ENCODE measurements at places on chromosomes 3 and 15.
A peak's percentile ranks its signal among the peaks of the same experiment; 100 is the strongest.

- peak; percentile 4 for DNase-seq
Observed at GRCh38 chr3:128011140-128011539, 41.1 kb upstream of the SEC61A1 start.

DNA sequence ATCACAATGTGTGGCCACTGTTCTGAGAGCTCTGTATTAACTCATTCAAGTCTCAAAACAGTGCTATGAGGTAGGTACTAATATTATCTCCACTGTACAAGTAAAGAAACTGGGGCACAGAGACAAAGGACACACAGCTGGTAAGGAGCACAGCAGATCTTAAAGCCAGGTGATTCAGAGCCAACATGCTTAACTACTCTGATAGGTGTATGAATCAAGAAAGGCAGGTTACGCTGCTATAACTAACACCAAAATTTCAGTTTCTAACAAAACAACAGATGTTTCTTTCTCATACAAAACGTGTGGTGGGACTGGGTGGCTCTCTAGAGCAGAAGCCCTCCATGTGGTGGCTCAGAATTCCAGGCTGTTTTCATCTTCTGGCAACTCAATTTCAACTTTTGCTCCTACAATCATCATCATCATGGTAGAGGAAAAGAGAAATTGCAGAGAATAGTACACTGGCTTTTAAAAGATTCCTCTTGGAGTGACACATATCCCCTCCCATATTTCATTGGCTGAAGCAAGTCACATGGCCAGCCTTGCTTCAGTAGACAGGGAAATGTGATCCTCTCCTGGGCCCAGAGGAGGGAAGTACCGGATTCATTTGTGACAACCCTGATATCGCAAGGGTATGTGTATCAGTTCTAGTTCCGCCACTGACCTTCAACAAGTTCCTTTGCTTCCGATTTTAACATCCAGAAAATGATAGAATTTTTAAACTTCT is 126.2 kb upstream of the PTX3 start:
- DNase-seq, result no peak

DNA sequence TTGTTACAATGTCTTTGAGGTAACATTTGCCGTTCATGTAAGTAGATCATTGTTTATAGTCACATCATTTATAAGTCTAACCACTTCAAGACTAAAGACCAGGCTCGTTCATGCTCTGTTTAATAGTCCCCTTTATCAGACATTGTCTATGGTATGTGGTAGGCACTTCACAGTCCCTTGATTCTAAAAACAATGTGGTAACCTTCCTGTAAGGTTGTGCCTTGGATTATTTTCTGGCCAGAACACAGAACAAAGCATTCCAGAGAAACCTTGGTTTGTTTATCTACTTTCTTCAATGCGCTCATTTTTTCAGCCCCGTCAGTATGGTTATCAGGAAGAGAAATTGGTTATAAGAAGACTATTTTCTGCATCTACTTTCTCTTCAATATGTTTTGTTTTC is 16.3 kb upstream of the ST3GAL6 start:
- DNase-seq, result no peak

DNA sequence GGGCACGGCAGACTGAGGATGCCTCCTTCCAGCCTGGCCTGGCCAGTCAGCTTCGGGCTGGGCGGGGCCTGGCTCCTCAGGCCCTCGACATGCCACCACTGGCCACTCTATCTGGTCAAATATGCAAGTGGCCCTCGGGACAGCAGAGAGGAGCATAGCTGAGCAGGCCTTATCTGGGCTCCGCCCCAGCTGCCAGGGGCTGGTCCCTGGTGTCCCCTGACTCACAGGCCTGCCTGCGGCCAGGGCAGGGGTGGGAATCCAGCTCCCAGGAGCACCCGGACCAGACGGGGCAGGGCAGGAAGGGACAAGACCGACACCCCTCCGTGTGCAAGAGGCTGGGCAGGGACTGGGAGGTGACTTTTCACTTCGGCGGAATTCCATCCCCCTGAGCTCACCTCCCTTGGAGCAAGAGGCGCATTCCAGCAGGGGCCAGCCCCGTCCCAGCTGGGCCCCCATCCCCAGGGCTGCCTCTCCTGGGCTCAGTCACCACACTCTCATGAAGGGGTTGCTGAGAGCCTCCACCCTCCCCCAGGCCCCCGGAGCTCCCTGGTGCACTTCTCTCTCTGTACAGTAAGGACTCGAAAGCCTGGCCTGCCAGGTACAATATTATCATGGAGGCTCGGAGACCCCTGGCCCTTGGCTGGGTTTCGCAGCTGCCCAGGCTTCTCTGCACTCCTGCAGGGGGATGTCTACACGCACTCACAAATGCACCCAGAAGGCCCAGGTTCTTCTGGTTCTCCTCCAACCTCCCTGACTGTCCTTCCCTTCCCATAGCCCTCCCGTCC is 29.5 kb downstream of the WNT7A start:
- no peak for DNase-seq

- DNase-seq, result no peak
Observed at GRCh38 chr3:54905920-54906319, 21.9 kb downstream of the LRTM1 start.

DNA sequence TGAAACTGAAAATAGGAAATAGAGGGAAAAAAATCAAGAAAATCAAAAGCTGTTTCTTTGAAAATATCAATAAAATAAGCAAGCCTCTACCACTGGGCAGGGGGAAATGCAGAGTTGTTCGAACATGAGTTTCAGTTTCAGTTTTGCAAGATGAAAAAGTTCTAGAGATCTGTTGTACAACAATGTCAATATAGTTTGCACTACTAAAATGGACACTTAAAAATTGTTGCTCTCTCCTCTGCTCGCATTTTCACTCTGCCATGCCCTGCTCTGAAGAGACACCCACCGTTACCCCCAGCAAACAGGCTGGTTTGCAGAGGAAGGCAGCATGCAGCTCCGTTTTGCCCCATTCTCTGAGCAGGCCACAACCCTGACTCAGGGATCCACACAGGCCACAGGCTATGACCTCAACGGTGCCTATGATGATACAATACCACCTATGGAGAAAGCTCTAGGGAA is 64.5 kb downstream of the ZNF148 start:
- DNase-seq, result peak; percentile 29

DNA sequence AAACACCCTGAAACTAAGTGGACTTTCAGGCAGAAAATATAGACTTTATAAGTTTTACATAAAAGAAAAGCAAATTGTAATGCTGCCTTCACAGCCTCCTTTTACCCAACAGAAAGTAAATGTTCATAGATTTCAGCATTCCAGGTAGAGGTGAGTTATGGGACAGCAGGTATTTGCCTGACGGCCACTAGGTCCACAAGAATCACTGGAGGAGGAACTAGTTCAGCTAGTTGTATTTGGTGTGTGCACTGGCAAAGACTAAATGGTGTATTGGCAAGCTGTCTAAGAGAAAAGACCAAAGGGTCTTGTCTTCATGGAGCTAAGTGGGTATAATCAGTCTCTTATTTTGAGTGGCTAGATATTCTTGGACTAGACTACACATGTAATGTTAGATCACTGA is 34.2 kb downstream of the ZNF654 start:
- DNase-seq, result no peak

- no peak for DNase-seq
Observed at GRCh38 chr15:40928821-40929659, at the start of gene DLL4. Gene DLL4, plus strand, starts transcription at chr15:40929340. Its CDS starts 329 bp downstream, at chr15:40929669.

DNA sequence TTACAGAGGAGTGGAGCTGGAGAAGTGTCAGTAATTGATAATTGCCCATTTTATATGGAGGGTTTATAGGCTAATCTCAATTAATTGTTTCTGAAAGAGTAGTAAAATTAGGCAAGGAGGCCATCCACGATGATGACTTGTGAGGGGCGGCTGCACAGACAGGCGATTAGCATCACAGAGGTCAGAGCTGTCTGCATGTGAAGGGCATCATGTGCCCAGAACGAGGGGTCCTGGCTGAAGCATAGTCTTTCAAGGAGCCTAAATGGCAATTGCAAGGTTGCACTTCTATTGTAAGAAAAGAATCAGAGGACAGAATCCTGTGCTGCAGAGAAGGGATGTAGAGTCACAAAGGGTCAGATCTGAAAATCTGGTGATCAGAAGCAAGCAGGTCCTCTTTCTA is 196.6 kb downstream of the EBLN2 start:
- no peak for DNase-seq

DNA sequence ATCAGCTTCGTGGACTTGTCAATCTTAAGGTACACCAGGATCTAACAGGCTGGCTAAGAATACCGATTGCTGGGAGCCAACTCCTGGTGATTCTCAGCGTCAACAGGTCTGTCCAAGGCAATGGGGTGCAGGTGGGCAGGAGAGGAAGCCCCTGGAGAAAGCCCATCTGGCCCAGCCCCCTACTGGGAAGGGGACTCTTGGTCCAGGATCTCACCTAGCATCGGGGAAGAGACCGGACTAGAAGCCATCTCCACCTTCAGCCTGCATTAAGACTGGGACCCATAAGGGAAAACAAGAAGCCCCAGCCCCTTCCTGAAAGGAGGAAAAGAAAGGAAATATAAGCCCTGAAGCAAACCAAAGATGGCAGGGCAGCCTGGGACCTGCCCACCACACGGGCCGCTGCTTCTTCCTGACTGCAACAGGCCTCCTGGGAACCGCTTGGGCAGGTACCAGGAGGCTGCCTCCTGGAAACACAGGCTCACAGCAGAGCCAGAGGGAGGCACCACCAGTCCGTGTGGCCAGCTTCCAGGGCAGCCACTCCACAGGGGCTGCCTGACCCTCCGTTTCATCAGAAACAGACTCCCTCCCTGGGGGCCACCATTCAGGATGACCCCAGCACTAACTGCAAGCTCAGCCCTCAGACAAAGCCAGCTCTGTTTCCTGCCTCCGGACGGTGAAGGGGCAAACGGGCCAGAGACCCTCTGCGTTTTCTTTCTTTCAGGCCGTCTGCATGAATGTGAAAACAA is 100.2 kb downstream of the LRIG1 start:
- no peak for DNase-seq

- peak; percentile 27 for DNase-seq
Observed at GRCh38 chr3:125585595-125586223, 9.6 kb downstream of the OSBPL11 start.

DNA sequence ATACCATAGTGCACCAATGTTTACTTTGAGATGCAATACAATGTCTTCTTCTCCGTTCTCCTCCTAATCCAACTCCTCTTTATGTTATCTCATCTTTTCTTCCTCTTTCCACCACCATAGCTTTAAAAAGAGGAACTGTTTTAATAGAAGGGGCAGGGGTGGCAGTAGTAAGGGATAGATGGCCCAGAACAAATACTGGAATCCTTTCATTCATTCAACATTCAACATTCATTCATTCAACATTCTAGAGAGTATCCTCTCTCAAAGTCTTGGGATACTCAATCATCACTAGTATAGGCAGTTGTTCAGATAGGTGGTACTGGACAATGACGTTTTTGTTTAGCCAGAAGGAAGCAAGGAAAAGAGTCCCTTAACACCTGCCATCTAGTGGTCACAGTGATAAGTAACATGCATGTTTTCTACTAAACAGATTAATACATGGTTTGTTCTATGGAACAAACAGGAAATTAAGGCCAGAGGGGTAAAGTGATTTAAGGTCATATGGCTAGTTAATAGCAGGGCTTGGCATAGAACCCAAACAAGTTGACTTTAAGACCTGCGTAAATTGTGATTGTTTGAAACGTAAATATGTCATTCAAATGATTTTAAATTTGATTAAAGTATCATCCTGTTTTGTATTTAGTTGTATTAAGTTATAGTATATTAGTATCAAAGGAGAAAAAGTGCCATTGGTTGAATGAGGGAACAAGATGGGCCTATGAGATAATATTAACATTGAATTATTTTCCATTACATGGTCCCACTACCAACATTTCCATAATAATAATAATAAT is 26.9 kb upstream of the EHHADH start:
- no peak for DNase-seq

DNA sequence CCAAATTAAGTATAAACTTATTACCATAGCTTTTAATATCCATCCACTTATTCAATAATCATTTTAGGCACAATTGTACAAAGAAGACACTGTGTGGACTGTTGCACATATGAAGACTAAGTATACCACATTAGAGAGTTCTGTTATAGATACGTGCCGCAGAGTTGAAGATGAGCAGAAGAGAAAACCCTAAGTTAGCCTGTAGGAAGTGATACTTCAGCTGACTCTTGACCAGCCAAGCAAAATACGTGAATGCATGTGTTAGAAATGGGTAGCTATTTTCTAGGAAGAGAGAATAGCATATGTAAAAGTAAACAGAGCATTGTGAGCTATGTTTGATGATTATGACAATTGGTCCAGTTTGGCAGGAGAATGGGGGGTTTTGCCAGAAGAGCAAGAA is 272.0 kb upstream of the ATP11B start:
- DNase-seq, result no peak

DNA sequence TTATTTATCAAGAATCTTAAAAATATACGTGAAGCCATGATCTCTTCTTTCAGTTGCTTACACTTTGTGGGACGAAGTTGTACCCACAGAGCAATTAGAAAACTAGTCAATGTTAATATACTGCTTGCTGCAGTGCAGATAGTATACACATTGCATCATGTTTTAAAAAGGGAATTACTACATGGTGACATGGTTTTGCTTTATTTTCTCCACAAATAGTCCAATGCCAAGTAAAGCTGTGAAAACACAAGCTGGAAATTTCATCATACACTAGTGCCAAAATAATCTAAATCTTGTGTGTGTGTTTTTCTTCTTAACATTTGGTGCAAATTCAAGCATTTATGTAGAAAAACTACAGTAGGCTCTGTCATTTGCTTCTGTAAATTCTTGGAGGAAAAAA is 233.0 kb downstream of the EPHA3 start:
- DNase-seq, result no peak

DNA sequence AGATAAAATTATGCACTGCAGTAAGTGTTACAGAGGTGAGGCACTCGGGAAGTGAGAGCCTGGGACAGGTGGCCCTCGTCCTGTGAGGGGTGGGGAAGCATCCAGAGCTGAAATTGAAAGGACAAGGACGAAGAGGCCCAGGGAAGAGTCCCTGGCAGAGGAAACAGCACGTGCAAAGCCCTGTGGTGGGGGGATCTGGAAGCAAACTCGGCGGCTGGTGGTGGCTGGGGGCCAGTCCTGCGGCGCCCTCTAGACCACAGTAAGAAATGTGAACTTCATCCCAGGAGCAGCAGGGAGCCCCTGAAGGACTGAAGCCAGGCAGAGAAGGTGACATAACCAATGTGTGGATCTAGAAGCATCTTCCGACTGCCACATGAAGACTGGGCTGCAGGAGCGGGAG is 42.8 kb downstream of the GRIP2 start:
- no peak for DNase-seq

- no peak for DNase-seq
Observed at GRCh38 chr3:52047295-52047960, 8.9 kb downstream of the DUSP7 start.

DNA sequence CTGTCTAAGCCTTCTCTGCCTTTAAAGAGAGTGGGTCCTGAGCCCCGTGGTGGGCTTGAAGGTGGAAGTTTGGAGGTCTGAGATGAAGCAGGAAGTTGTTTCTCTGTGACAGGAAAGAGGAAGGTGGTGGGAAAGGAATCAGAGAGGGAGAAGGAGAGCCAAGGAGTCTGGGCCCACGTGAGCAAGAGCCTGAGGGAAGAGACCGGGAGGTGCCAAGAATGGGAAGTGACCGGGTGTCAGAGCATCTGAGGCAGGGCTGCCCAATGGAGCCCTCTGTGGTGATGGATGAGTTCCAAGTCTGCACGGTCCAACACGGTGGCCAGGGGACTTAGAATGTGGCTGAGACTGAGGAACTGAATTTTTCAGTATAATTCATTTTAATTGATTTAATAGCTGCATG is 24.6 kb downstream of the ALDH1L1 start:
- no peak for DNase-seq

Measured in activated CD4-positive, alpha-beta T cell treated with anti-CD3 and anti-CD28 coated beads for 24 hours (primary cell).